ENCODE measurements at places on chromosomes 13 and 19.
A peak's percentile ranks its signal among the peaks of the same experiment; 100 is the strongest.

DNA sequence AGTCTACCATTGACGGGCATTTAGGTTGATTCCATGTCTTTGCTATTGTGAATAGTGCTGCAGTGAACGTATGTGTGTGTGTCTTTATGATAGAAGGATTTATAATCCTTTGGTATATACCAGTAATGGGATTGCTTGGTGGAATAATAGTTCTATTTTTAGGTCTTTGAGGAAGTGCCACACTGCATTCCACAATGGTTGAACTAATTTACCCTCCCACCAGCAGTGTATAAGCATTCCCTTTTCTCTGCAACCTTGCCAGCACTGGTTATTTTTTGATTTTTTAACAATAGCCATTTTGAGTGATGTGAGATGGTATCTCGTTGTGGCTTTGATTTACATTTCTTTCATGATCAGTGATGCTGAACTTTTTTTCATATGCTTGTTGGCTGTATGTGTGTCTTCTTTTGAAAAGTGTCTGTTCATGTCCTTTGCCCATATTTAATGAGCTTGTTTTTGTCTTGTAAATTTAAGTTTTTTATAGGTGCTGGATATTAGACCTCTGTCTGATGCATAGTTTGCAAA is 37.5 kb downstream of the RFC3 start:
- DNase-seq, result no peak

- no peak for DNase-seq
Observed at GRCh38 chr13:43522788-43523187, 264.0 kb downstream of the ENOX1 start.

GRCh38 chr13:109345433-109345941 is 440.9 kb downstream of the IRS2 start:
- no peak for DNase-seq

DNA sequence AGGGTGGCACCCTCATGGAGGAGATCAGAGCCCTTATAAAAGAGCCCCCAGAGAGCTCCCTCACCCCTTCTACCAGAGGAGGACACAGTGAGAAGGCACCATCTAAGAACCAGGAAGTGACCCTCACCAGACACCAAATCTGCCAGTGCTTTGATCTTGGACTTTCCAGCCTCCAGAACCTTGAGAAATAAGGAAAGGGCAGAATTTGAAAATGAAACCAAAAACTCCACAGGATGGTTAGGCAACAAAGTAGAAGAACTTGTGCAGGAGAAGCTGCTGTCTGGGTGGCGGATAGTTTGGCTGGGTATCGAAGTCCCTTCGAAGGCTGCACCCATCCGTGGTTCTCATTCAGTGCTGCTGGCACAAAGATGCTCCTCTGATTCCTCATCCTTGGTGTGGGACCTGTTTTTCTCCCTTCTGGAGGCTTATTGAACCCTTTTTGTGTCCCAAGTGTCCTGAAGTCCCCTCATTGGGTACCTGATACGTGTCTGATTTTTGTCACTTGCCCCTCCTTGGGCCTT is 130.8 kb downstream of the KDM4B start:
- DNase-seq, result no peak

DNA sequence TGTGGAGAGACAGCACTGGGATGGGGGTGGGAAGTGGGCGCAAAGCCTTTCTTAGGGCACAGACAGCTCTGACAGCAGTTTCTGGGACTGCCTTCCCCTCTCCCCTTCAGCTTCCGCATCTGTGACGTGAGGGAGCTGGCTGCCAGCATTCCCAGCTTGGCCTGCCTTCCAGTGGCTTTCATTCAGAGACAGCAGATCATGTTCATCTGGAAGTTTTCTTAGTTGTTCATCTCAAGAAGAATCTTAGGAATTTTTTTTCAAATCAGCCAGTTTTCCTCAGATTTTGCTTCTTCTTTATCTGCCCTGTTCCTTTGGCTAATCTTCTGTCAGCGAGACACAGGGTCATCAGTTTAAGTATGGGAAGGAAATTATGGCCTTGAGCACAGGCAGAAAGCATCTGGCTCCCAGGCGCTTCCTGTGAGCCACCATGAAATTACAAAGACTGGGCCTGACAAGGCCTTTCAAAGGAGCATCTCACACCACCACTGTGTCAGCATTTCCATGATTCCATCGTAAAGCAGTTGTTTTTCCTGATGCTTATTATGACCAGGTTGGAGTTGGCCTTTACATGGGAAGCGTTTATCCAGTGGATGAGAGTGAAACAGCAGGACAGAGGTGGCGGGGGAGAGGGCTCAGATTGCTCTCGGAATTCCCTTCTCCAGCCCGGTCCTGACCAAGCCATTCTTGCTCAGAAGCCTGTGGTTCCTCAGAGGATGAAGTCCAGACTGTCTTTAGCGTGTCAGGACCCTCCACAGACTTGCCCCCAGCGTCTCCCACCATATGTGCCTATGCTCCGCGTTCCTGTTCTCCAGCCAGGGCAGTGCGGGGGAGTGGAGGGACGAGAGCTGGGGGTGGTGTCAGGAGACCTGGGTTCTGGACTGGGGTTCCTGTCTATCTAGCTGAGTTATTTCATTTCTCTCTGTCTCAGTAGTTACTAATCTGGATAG is 43.6 kb downstream of the ARHGAP35 start:
- no peak for DNase-seq

DNA sequence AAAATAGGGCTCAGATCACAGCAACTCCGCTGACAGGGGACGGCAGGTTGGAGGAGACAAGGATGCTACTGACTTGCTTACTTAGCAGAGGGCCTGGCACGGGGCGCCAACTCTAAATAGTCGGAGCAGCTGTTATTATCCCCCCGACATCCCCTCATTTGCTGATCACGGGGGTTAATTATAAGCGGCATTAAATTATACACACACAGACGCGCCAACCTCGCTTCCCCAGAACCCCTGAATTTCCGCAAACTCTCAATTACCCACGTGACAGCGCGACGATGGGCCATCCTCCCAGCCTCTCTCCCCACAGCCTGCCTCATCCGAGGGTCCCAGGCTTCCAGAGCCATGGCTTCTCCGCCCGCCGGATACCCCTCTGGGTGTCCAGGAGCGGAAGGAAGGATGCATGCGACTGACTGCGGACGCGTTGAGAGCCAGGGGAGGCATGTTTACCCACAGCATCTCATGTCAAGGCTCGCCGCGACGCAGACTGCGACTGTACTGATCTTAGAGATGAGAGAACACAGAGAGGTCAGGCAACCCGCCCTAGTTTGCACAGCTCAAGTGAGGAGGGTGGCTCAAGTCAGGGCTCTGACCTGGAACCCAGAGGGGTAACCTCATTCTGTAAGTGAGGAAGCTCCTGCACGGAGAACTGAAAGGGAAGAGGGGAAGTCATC is 5.7 kb downstream of the PTPRS start:
- no peak for DNase-seq

DNA sequence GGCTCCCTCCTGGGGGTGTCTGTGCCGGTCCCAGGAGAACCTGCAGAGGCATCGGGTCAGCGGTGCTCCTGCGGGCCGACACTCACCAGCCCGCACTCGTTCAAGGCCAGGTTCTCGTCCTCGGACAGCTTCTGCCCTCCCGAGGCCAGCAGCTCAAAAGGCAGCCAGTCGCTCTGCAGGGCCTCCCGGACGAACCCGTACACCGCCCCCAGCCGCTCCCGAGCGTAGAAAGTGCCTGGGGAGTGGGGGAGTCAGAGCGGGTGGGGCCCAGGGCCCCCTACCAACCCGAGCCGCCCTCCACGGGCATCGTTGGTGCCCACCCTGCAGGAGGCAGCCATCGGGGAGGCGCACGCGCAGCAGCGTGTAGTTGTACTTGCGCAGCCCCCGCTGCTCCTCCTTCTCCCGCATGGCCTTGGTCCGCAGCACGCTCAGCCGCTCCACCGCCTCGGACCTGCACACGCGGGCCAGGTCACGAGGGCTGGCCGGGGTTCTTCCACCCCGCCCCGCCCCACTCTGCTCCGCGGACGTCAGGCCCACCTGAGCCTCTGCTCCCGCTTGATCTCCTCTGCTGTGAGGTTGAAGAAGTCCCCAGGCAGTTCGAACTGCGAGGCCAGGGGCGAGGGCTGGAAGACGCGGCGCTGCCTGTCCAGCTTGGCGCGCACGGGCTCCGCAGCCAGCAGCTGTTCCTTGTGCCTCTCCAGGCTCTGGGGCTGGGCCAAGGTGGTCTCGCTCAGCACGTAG is 11.5 kb downstream of the UBXN6 start:
- DNase-seq, result no peak

DNA sequence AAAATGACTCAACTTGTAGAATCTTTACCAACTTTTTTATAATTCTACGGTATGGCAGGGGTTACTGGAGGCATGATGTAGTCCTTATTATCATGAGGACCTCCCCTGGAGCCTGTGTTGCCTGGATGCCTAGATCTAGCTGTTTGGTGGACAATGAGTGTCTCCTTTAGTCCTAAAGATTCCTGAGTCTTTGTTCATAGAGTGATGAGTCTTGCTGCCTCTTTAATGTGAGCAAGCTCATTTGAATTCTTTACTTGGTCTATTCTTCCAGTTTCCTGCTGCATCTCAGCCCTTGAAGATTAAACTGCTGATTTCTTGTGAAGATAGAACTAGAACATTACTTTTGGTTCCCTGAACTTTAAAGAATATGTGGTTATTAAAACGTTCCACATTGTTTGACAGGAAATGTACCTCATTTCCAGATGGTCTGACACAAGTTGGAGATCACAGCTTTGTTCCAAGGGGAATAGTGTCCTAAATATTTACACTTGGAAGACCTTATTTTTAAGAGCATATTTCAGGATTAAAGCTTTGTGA is 51.9 kb downstream of the SLAIN1 start:
- DNase-seq, result no peak

DNA sequence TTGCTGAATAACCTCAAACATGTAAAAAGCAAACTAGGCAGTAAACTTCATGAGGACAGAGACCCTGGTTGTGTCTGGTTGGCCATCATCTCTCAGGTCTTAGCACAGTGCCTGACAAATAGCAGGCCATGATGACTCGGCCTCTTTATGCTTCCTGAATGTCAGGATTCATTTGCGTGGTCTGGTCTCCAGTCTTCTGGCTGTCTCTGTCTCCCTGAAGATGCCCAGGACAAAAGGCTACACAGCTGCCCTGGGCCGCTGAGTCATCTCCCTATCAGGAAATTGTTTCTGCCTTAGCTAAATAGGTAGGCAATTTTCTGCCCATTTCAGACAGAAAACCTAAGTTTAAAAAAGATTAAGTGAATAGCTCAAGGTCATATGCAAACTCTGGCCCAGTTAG is 84.1 kb upstream of the FNDC3A start:
- DNase-seq, result no peak

- DNase-seq, result no peak
Observed at GRCh38 chr19:17209126-17210036, 5.8 kb upstream of the USE1 start.

- no peak for DNase-seq
Observed at GRCh38 chr13:50735071-50735470, 108.4 kb downstream of the DLEU7 start.

DNA sequence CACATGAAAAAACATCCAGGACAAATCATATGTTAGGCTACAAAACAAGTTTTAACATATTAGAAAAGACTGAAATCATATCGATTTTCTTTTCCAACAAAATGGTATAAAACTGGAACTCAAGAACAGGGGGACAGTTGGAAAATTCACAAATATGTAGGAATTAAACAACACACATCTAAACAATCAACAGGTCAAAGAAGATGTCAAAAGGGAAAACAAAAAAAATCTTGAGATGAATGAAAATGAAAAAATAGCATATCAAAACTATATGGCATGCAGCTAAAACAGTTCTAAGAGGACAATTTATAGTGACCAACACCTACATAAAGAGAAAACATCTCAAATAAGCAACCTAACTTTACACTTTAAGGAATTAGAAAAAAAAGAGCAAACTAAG is 585.3 kb downstream of the UQCRFS1 start:
- no peak for DNase-seq

- DNase-seq, result no peak
Observed at GRCh38 chr19:50719566-50719965, at the start of gene SHANK1. Gene SHANK1, minus strand, starts transcription at chr19:50719802. Its CDS starts 2,883 bp downstream, at chr19:50716919.

DNA sequence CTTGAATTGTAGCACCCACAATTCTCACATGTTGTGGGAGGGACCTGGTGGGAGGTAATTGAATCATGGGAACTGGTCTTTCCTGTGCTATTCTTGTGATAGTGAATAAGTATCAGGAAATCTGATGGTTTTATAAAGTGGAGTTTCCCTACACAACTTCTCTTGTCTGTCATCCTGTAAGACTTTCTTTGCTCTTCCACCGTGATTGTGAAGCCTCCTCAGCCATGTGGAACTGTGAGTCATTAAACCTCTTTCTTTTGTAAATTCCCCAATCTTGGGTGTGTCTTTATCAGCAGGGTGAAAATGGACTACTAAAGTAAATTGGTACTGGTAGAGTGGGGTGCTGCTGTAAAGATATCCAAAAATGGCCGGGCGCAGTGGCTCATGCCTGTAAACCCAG is 215.6 kb downstream of the LIG4 start:
- DNase-seq, result no peak

- DNase-seq, result no peak
Observed at GRCh38 chr19:55272142-55272541, 7.8 kb downstream of the HSPBP1 start.

DNA sequence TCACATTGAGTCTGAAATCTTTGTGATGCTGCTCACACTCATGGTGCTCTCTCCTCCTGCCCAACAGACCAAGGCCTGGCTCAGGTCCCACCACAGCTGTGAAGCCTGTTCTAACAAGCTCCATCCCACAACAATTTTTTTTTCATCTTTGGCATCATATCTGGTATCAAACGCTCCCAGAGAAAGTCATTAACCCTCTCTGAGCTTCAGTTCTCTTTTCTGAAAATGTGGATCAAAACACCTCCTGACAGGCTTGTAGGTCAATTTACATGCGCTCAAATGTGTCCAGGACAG is 224.4 kb downstream of the LACC1 start:
- DNase-seq, result no peak

DNA sequence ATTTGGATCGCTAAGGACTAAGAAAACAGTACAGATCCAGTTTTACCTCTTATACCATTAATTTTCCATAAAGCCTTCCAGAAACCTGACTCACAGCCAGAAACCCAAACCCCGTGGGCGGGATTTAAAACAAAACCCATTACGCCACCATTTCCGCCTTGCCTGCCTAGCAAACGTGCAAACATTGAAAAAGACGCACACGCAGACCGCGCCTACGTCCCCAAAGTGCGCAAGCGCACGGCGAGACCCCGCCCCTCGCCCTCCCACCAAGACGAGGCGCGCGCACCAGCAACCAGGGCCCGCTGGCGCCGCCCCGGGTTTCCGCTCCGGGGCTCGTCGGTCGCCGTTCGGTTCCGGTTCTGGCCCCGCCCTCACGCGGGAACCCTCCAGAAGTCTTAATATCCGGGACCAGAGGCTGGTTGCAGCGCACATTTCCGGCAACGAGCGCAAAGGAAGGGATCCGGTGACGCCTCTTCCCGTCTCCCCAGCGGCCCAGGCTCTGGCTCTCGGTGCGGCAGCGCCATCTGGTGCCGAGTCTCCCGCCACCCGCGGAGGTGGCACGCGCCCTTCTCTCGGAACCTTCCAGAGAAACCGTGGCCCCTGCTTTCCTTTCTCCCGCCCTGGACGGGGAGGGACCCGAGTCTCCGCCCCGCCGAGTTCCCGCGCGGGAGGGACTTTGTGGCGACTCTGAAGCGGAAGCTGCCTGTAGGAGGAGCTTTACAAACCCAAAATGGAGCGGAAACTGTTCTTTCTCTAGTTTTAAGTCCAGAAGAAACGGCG is 256.9 kb upstream of the STARD13 start:
- DNase-seq, result peak; percentile 97
